ENCODE measurements at places on chromosomes 2 and 18.

GRCh38 chr18:10458691-10459090 is 4.3 kb downstream of the APCDD1 start:
- no peak for DNase-seq

DNA sequence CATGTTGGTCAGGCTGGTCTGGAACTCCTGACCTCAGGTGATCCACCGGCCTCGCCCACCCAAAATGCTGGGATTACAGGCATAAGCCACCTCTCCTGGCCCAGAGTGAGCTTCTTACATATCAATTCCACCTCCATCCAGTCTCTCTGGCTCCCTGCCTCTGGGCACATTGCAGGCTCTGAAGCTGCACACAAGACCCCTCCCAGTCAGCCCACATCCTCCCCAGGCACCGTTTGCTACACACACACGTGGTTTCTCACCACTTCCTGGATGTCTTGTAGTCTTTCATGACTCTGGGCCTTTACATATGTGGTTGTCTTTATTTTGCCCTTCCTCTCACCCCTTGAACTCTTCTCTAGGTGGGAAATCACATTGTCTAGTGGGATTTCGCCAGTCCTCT is 64.0 kb upstream of the CABLES1 start:
- DNase-seq: peak; percentile 33

GRCh38 chr2:70643715-70644114 is 90.1 kb upstream of the TGFA start:
- no peak for DNase-seq

- no peak for DNase-seq
Measured at GRCh38 chr18:13253786-13254688, 35.5 kb downstream of the LDLRAD4 start.

- no peak for DNase-seq
Measured at GRCh38 chr2:112048887-112049286, 6.2 kb upstream of the TMEM87B start.

DNA sequence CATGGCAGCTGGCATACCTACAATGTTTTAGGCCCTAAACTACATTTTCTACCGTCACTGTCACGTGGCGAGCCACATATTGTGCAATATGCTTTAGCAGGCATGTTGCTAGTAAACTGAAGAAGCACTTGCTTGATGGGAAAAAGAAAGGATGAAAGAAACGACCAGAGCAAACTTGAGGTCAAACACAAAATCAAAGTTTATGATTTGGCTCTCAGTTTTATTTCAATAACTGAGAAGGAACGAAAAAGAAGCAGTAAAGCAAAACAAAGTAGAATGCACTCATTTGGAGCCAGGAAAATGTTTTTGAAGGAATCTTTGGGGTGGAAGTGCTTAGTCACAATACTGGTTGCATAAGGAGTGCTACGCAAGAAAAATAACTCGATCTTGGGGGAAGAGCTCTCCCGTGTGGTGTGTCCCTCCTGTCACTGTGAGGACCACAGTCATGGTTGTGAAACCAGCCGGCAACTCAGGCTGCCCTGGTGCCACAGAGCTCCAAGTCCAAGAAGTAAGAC is 349.8 kb downstream of the RBM43 start:
- no peak for DNase-seq

- DNase-seq: no peak
Measured at GRCh38 chr2:48454504-48454903, 75.5 kb upstream of the STON1 start.

GRCh38 chr18:49967171-49967570 is 153.8 kb upstream of the ACAA2 start:
- DNase-seq: no peak

DNA sequence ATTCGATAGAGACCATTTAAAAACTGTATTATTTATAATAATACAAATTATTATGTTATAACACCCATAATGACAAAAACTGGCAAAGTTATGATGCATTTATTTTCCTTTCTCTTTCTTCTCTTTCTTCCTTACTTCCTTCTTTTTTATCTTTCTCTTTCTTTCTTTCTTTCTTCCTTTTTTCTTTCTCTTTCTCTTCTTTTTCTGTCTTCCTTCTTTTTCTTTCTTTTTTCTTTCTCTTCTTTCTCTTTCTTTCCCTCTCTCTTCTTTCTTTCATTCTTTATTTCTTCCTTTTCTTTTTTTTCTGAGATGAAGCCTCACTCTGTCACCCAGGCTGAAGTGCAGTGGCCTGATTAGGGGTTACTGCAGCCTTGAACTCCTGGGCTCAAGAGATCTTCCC is 27.5 kb upstream of the ZNF516 start:
- DNase-seq: no peak

- no peak for DNase-seq
Measured at GRCh38 chr2:234453216-234453615, 43.7 kb downstream of the ARL4C start.

DNA sequence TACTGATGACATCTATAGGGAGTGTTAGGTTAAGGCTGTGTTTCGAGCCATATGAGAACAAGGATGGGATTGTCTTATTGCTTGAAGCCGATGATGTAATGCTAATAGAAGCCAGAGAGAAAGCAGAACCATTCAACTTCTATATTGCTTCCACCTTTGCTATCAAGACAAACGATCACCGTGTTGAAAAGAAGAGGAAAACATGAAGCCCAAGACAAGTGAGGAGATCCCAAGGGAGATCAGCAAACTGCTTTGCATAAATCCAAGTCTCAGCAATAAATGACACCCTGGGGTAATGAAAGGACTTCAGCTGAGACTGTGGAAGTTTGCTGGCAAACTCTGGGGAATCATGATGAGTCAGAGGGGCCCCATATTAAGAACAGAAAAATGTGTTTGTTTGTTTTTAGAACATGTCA is 206.2 kb downstream of the NCKAP5 start:
- DNase-seq: no peak

- no peak for DNase-seq
Measured at GRCh38 chr2:132437852-132438669, 21.5 kb downstream of the GPR39 start.

DNA sequence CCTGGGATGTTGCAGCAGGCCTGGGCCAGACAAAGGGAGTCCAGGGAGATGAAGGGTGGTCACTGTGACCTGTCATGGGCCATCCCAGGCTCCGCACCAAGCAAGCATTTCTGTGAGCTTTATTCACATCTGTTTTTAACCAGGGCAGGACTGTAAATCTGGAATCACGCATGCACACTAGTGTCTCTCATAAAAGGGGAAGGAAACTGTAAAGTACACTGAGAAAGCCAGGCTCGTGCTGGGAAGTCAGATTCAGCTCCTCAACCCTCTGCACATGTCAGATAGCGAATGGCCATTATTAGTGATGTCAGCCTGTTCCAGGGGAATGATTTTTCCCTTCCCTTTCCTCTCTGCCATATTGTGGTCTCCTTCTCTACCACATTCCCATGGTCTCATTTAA is 818.6 kb upstream of the RAB6C start:
- no peak for DNase-seq

GRCh38 chr18:53789376-53790247 is 434.9 kb downstream of the MBD2 start:
- DNase-seq: no peak

GRCh38 chr18:55387139-55387984 is 200.6 kb downstream of the TCF4 start:
- DNase-seq: no peak

GRCh38 chr18:79772865-79773696 is 24.7 kb upstream of the KCNG2 start:
- no peak for DNase-seq

DNA sequence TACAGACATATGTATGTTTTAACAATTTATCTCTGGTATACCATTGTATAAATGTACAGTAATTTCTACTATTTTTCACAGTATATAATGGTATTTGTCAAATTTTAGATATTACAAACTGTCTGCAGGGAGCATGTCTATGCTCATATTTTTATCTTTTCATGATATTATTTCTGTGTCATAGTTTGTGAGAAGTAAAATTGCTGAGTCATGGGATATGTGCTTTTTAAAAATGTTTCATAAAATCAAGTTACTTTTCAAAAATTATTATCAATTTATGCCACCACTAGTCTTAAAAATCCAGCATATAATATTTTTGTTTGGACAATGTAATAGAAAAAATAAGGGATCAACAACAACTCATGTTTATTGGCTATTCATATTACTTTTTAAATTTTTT is 9.1 kb upstream of the ZNF804A start:
- DNase-seq: no peak

DNA sequence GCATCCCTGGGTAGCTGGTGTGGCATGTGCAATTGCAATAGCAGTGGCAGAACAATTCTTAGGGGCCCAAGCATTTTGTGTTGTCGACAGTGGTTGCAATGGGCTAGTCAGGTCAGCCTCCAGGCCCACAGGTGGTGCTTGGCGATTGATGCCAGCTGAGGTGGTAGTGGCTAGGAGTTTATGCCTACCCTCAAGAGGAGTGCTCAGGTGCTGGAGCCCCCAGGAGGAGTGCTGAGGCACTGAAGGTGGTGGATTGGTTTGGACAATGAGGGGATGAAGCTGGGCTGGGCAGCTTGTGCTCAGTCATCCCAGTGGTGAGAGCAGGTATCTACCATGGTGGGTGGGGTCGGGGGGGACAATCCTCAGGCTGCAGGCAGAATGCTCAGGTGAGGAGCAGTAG is 877.9 kb upstream of the TMEFF2 start:
- no peak for DNase-seq

- DNase-seq: no peak
Measured at GRCh38 chr2:177143444-177143843, 69.2 kb upstream of the HNRNPA3 start.

DNA sequence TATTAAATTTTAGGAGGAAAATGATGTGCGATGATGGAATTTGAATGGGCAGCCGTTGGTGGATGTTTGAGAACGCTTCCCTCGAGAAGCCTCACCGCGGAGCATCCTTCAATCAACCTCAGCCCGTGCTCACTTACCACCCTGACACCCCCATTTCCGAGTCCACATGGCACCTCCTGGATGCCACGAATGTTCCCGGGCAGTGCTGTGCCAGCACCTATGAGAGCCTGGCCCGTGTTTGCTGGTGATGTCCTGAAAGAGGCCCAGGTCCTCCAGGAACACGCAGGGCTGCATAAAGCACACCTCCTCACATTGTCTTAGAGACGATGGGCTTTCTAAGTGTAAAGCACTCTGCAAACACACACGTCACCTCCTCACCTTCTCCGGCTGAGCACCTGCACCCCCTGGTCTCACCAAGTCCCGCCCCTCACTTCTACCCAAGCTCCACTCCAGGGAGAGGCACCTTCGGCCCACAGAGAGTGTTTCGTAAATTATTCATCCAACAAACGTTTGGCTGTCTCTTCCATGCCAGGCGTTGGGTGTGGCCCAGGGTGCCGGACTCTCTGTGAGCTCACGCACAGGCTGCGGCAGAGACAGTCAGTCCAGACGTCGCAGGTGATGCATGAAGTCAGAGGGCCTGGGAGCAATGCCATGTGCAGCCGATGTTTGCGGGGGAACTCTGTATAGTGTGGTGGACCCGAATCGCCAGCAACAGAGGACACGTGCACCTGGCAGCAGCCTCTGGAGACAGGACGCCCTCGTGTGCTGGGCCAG is 150.0 kb downstream of the TPO start:
- no peak for DNase-seq

DNA sequence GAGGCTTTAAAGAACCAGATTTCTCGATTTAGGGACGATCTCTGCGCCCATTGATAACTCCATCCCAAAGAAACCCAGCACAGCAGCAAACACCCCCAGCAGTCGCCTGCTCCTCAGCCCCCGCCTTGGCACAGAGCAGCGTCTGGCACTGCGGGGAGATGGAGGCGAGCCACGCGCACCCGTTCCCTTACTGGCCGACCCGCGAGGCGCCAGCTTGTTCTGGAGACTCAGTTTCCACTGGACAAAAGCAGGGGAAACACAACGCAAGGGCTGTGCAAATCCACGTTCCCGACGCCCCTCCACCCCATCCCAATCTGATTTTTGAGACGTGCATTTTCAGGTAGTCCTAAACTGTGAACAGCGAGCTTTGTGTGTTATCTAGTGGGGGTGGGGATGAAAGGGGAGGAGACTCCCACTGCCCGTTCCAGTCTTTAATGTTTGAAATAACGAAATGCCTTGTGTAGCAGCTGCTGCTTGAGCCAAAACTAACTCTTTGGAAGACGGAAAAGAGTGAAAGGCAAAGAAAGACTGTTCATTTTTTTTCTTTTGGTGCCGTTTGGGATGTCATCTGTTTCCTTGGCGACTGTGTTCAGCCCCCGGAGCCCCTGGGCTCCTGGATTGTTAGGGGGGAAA is 143.2 kb downstream of the MEIS1 start:
- DNase-seq: no peak
